ENCODE measurements at places on chromosomes 4 and X. TPM values are rescaled to one million over a fixed set of nuclear protein-coding genes. Genes with fewer than 3 reads are reported as not detected.

GRCh38 chrX:6707497-6707896 lies 172.6 kb upstream of the VCX3A start:
- DNase-seq = no peak

DNA sequence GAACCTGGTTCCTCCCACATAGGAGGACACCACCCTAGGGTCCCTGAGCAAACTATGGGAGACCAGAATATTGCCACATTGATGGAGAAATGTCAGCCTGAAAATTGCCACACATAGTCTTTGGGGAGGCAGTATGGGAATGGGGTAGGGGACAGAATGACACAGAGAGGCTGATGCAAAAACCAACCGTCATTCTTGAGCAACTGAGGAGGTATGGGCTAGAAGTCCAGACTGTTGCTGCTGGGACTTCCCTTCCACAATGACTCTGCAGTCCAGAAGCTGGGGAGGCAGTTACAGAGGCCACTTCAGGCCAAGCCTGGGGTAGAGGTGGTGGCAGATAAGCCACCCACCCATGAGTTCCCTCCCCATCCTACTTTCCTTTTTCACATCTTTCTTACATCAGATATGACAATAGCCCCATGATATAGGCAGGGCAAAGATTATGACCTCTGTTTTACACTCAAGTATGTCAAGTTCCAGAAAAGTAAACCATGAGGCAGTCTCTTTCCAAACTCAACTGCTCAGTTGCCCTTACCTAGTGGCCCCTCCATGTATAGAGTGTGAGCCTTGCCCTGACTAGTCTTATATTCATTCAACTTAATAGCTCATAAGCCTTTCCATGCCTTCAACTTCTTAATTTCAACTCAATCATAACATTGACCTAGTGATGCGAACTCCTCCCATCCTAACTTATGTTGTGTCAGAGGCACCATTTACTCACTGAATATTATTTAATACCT lies 41.7 kb downstream of the VSIG4 start:
- DNase-seq = no peak

HSFX2 gene
- total RNA-seq = not detected

DNA sequence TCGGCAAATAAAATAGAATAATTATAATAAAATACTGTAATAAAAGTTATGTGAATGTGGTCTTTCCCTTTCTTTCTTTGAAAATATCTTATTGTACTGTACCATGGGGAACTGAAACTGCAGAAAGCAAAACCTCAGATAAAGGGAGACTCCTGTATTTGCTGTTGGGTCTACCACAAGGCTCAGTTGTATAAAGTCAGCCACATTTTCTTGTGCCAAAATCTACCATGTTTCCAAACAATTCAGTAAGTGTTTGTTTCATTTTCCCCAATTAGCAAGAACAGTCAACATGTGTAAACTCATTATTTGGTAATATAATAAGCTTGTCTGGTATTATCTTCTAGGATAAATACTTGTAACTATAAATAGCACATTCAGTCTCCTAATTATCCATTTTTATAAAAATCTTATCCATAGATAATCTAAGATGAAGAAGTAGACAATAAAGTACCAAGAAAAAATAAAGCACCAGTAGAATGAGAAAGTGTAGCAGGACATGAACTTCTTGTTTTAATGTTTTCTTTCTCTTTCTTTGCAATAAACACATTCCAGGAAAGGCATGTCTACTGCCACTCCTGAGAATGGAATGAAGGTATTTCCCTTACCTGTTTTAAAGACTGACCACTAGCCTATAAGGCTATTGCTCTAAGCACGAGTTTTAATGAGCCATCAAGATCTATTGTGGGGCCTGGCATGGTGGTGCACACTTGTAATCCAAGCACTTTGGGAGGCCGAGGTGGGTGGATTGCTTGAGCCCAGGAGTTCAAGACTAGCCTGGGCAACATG lies 15.0 kb upstream of the OTUD4 start:
- no peak for DNase-seq

PIR gene
- total RNA-seq = 1.7 TPM

TLR2 gene
- total RNA-seq = 2.0 TPM

GRCh38 chr4:66911880-66912279 lies 633.4 kb downstream of the CENPC start:
- no peak for DNase-seq

DNA sequence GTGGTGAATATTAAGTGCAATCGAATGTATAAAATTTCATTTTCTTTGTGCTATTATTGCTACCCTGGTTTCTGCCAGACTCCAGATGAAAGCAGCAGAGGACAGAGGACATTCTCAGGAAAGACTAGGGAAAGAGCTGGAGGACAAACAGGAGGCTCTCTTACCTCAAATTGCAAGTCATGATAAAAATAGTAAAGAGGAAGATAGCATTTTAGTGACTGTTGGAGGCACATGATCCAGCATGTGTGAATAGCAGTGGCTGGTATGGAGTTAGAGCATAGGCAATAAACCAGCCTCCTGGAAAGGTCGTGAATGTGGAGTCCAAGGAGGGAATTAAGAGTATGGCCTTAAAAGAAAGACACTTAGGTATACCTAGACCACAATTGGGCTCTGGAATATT lies 1040.0 kb downstream of the STPG2 start:
- no peak for DNase-seq

DNA sequence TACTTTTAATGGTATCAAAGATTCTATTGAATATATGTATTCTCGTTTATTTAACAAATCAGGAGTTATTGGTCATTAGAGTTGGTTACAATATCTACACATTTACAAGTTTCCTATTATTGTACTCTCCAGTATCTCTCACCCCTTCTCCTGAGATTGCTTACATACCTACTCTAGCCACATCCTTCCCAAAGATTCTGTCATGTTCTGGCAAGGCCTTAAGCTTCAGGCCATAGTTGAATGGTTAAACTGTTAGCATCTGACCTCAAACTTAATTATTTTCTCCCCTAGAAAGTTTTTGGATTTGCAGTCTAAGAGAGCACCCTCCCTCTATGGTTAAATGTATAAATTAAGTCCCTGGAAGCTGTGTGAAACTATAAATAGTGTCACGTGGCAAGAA lies 784.2 kb downstream of the GLUD2 start:
- DNase-seq = no peak

DNA sequence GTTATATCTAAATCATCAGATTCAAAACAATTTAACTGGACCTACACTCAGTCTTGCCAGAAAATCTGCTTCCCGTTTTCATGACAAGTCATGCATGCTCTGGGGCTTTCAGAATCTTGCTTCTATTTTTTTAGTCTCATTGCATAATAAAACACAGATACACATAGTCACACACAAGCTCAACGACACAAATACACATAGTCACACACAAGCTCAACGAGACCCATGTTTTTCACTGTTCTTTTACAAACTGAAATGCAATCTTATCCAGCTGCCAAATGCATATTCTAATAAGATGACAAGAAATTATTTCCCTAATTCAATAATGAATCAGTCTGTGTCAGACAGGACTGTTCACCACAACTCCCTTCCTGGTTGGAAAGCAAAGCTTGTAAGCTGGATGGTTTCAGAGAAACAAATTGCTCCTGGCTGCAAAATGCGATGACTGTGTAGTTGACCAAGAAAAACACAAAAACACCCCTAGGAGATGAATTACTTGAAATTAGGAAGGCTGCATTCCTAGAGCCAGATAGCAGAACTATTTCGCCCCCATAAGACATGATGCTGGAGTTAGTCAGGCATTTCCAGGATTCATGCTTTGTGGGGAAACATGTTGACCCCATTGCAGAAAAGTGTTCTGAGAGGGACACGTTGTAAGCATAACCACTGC lies 208.7 kb downstream of the CHIC2 start:
- DNase-seq = no peak

GRCh38 chrX:69076088-69076487 lies 89.2 kb downstream of the PJA1 start:
- no peak for DNase-seq

RXFP1 gene
- not detected for total RNA-seq

- DNase-seq = no peak
Measured at GRCh38 chr4:62544428-62544827, 1344.3 kb downstream of the ADGRL3 start.

- DNase-seq = no peak
Measured at GRCh38 chrX:69674891-69675290, 59.0 kb downstream of the EDA start.

SERPINA7 gene
- total RNA-seq = not detected

DNA sequence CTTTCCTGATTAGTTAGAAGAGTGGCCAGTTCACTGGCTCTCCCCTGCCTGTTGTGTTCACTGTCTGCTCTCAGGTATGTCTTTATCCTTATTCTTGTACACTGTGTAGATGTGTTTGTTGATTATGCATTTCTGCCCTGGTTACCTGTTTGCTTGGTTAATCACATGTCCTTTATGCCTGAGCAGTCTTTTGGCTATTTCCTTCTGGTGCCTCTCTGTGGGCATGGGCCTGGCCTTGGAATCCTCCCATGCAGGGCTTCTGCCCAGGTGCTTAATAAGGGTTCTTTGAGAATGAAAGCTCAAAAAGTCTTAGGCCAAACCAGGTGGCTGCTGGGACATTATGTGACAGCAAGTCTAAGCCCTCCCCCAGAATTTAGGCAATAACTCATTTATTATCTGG lies 26.5 kb downstream of the OTUD6A start:
- no peak for DNase-seq

ADGRG2 gene
- total RNA-seq = not detected

GRCh38 chrX:9144701-9145241 lies 110.8 kb upstream of the FAM9B start:
- DNase-seq = no peak

- no peak for DNase-seq
Measured at GRCh38 chr4:188993871-188994270, 854.6 kb downstream of the TRIML1 start.

TMEM35A gene
- total RNA-seq = not detected

DNA sequence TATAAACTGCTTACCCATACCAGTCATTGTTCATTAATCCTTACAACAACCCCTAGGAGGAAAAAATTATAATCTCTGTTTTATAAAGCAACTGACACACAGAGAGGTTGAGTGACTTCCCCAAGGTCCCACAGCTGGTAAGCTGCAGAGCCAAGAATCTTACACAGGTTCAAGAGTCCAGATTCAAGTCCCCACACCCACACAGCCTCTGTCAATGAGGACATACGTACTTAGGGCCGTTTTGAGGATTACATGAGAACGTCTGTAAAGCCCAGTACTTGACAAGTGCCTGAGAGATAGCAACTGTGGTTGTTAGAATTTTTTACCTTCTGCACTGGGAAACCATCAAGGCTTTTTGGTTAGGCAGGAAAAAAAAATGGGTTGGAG lies 556 bp upstream of the SLC25A43 start:
- no peak for DNase-seq

DNA sequence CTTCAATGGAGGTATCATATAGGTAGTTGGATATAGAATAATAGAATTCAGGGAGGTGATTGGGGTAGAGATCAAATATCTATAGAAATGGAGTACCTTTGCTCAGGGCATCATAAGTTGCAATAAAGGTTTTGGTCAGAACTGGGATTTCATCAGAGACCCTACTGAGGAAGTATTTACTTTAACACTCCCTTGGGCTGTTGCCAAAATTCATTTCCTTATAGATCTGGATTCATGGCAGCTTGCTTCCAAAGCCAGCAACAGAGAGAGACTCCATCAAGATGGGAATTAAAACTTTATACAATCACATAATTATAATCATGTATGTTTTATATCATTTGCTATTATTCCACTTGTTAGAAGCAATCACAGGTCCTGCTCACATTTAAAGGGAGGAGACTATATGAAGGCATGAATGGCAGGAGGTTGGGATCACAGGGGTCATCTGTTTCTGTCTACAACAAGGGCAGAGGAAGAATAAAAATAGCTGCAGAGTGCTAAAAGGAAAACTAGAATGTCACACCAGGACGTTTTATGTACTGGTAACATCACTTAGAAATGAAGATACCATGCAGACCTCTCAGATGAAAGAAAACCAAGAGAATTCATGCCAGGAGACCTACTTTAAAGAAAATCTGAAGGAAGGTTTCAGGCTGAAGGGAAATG lies 902.1 kb upstream of the LCORL start:
- DNase-seq = no peak

Data from activated CD4-positive, alpha-beta T cell treated with anti-CD3 and anti-CD28 coated beads, Interleukin-2, amount 10 ng/mL, durations not matched to agents 7 days and 5 days (primary cell).